ENCODE measurements at places on chromosomes 16 and 17.

DNA sequence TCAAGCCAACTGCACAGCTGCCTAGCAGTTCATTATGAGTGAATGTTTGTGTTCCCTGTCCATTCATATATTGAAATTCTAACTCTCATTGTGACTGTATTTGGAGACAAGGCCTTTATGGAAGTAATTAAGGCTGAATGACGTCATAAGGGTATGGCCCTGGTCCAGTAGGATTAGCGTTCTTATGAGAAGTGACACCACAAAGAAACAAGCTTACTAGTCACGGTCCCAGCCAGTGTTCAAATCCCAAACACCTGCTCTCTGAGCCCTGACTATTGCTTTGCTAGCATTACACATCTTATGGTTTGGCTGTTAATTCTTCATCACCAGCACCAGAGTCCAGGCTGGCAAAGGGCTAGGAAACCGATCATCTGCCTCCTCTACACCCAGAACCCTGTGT lies 2.2 kb downstream of the ZNF668 start:
- DNase-seq: no peak

- DNase-seq: no peak
These were observed 416 bp downstream of the KIFC3 start for GRCh38 chr16:57801809-57802340.

GRCh38 chr16:4386951-4387565 lies 15.4 kb downstream of the VASN start:
- no peak for DNase-seq

GRCh38 chr17:82272495-82273326 lies 789 bp downstream of the CSNK1D start:
- peak; percentile 40 for DNase-seq

DNA sequence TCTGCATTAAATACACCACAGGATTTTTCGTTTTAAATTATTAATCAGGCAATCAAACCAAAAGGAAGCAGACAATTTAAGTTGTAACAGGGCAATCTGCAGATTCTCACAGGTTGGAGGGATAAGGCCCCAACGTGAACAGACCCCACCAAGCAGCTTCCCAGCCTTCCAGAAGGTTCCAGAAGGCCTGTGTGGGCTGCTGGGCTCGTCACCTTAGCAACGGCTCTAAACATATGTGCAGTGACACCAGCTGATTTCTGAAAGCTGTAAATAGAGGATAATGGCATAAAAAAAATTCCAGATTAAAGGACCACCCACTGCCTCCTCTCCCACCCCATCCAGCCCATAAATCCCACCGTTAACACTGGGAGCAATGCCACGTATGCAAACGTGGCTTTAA lies 123.8 kb downstream of the ZNF778 start:
- no peak for DNase-seq

DNA sequence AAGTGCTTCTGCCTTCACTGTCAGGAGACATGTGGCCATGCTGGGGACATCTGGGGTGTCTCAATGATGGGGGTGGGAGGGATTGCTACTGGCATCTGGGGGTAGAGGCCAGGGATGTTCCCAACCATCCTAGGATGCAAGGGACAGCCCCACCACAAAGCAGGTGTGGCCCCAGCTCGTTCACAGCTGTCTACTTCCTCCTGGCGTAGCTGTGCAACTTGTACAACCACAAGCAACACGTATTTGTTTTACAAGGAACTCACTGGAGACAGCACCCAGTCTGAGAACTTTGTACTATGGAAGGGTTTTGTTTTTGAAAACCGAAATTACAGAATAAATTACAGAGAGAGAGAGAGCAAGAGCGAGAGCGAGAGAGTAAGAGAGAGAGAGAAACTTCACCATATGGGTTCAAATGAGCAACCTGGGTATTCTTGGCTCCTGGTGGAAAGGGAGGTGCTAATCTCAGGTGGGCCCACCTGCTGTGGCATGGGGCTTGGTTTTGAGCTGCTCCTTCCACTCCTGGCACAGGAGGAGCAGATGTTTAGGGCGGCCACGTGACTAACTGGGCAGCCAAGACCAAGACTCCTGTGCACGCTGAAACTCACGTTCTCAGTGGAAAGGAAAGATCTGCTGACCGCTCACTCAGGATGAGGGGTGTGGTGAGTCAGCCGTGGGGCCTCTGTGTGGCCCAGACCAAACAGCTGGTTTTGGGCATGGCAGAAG lies 17.5 kb upstream of the TNFRSF13B start:
- peak; percentile 94 for DNase-seq

- DNase-seq: no peak
These were observed 673.7 kb downstream of the CDH8 start for GRCh38 chr16:61362585-61362984.

DNA sequence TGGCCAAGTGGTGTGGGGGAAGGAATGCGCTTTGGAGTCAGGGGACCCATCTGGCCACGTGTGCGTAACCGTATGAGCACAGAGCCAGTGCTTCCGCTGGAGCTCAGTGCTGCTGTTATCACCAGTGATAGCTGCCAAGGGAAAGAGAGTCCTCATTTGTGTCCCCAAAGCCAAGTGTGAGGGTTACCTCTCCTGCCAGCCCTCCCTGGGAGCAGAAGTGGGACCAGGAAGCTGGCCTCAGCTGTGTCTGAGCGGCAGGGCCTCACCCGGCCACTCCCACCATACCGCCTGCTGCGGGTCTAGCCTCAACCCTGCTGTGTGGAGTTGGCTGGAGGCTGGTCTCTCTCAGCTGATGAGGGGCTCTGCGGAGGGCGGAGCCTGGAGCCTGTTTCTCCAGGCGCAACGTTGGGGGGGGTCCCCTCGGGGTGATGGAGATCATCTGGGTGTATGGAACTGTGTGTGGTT lies 44.5 kb downstream of the MEAK7 start:
- no peak for DNase-seq

DNA sequence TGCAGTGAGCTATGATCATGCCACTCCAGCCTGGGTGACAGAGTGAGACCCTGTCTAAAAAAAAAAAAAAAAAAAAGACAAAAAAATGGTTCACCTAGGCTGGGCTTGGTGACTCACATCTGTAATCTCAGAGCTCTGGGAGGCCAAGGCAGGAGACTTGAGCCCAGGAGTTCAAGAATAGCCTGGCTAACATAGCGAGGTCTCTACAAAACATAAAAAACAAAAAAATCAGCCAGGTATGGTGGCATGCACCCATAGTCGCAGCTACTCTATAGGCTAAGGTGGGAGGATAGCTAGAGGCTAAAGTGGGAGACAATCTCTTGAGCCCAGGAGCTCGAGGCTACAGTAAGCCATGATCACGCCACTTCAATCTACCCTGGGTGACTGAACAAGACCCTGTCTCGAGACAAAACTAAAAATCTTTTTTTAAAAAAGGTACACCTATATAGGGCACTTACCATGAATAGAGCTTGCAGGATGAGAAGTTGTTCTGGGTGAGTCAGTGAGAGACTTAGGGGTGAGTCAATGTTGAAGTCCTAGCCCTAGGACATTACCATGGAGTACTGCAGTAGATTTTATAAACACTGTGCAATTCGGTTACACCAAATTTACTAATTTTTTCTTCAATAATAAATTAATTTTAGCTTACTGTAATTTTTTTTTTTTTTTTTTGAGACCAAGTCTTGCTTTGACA lies 19.0 kb downstream of the USP32 start:
- no peak for DNase-seq

GRCh38 chr16:7270823-7271222 lies 61.8 kb upstream of the RBFOX1 start:
- DNase-seq: no peak

DNA sequence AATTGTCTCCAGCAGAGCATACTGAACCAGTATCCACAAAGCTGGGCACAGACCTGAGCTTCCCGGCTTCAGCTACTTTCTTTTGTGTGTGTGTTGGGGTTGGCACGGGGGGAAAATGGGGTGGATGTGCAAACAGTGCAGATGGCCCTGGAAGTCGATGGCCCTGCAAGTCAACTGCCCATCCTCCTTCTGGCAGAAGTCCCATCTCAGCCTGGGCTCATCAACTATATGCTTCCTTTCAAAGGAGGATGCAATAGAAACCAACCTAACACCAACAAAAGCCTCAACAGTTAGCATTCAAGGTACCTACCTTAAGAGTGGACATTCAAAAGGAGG lies 55.7 kb downstream of the SOX9 start:
- no peak for DNase-seq

DNA sequence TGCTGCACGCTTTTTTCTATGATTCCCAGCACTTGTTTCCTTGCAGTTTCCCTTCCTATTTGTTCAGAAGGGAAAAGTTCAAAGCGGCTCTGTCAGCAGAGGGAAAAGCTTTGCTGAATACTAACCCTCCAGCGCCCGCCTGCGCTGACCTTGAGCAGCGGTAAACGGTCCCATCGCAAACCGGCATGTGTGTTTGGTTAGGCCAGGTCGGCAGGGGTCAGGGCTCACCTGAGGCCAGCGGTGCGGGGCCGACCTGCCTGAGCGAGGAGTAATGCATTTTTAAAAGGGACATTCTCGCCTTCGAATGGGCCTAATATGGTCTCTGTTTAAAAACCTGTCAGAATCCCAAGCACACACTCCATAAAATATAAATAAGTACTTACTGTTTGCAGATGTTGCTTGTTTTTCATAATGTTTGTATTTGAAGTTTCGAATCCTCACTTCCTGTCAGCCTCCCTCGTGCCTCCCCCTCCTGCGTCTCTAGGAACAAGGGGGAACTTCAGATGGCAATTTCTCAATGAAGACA lies 110.1 kb downstream of the IRX3 start:
- DNase-seq: no peak

Data from RPMI8226 (cell line).